ENCODE measurements at places on chromosomes 5 and 9.

DNA sequence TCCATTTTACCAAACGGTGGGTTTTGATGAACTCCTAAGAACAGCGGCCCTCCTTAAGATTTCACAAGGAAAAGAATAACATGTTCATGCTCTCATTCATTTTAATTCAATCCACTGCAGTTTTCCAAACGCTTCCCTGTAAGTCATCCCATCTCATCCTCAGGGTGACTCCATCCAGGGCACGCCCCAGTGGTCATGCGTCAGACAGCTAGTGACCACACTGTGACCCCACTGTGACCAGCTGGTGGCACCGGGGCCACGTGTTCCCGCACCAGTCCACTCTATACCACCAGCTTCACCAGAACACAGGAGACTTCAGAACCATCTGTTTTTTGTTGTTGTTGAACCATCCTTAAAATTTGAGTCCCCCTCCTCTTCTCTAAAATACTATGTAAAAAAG lies 14.3 kb downstream of the ATPSCKMT start:
- DNase-seq, result no peak

DNA sequence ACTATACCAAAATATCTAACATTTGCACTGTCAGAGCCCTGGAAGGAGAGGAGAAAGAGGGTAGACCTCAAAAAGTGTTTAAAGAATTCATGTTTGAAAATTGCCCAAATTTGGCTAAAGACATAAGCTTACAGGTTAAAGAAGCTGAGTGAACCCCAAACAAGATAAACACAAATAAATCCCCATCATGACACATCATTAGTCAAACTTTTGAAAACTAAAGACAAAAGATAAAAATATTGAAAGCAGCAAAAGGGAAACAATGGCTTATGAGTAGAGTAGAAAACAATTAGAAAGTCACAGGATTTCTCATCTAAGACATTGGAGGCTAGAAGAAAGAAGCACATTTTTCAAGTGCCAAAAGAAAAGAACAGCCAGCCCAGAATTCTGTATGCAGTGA lies 6.1 kb upstream of the UBLCP1 start:
- no peak for DNase-seq

GRCh38 chr9:3244963-3245653 lies 280.7 kb downstream of the RFX3 start:
- peak; percentile 72 for DNase-seq

- DNase-seq, result no peak
Measured at GRCh38 chr5:140136624-140137023, 10.9 kb downstream of the IGIP start.

GRCh38 chr5:164746723-164747122 lies 1241.3 kb downstream of the MAT2B start:
- no peak for DNase-seq

- DNase-seq, result no peak
Measured at GRCh38 chr9:136260936-136261472, 15.4 kb upstream of the QSOX2 start.

DNA sequence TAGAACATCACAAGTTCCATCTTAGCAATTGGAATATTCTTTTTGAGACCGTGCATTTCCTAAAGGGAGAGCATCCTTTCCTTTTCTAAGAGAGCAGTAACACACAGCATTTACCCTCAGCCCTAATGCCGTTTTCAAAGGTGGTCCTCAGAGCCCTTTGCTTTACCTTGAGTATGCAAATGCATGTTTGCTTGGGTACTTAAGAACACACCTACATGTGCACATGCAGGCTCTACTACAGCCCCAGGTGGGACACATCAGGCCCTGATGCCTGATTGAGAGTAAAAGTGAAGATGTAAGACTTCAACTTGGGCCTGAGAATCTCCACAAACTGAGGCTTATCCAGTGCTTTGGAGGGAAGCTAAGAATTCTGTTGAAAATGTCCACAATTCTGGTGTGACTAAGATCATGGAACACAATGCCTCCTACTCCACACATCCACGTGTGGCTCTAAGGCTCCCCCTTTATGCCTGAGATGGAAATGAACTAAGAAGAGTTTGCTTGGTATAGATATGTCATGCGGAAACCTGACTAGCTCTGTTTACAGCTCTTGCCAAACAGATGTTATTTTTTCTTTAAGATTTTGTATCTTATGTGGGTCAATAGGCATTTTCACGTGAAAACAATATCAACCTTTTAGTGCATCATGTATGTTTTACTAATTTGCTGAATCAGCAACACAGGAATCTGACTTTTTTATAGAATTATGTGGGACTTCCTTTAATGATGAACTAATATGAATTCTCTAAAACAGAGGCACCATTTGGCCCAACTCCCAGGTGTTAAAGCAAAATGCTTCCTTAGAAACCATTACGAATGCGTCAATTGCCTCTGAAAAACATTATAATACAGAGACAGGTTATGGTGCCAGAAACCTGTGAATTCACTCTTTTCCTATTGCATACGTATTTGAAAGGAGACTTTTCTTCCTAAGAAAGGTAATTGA lies 48.9 kb upstream of the SLC2A8 start:
- no peak for DNase-seq

- no peak for DNase-seq
Measured at GRCh38 chr9:36690412-36691168, 117.9 kb downstream of the MELK start.

DNA sequence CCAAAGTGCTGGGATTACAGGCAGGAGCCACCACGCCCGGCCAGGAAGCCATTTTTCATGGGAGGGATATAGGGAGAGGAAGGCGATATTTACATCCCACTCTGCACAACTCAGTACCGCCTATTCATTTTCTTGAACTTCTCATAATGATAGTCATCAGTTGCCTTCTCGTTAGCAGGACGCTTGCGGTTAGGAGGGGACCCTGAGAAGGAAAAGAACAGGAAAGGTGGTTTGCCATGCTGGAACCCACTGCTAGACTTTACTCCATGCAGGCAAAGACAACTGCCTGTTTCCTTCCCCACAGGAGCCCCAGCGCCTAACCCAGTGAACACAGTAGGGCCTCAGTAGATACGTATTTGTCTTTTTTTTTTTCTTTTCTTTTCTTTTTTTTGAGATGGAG lies 4.1 kb upstream of the TOR1A start:
- DNase-seq, result no peak

- no peak for DNase-seq
Measured at GRCh38 chr9:71323357-71323756, 201.9 kb upstream of the TRPM3 start.

- DNase-seq, result no peak
Measured at GRCh38 chr5:149152317-149152746, 11.0 kb downstream of the ABLIM3 start.

DNA sequence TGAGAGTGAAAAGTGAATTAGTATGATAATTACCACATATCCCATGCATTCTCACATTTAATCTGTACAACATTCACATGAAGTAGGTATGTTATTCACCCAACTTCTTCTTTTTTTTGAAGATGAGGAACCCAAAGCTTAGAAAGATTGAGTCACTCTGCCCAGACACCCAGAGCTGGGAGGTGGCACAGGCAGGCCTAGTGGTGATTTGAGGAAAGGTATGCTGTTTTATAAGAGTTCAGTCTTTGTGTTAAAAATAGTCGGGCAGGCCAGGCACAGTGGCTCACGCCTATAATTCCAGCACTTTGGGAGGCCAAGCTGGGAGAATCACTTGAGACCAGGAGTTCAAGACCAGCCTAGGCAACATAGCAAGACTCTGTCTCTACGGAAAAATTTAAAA lies 285.3 kb downstream of the NR3C1 start:
- DNase-seq, result peak; percentile 87

- DNase-seq, result no peak
Measured at GRCh38 chr5:132451387-132451786, 39.2 kb downstream of the IRF1 start.

DNA sequence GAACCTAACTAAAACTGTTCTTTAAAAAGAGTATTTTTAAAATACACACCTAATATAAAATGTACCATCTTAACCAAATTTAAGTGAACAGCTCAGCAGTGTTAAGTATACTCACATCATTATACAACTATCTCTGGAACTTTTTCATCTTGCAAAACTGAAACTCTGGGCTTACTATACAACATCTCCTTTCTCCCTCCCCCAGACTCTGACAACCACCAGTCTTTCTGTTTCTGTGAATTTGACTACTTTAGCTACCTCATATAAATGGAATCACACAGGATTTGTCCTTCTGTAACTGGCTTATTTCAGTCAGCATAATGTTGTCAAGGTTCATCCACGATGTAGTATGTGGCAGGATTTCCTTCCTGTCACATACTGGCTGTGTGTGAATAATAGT lies 93.5 kb downstream of the FOXD1 start:
- DNase-seq, result no peak

GRCh38 chr9:34554211-34555001 lies 31.6 kb upstream of the ENHO start:
- DNase-seq, result no peak

DNA sequence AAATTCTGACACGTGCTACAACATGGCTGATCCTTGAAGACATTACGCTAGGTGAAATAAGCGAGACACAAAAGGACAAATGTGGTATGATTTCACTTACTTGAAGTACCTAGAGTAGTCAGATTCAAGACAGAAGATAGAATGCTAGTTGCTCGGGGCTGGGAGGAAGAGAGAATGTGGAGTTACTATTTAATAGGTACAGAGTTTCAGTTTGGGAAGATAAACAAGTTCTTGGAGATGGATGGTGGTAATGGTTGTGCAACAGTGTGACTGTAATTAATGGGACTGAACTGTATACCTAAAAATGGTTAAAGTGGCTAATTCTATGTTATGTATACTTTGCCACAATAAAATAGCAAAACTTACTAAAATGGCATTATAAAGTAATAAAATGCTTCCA lies 34.4 kb downstream of the PAM start:
- no peak for DNase-seq

DNA sequence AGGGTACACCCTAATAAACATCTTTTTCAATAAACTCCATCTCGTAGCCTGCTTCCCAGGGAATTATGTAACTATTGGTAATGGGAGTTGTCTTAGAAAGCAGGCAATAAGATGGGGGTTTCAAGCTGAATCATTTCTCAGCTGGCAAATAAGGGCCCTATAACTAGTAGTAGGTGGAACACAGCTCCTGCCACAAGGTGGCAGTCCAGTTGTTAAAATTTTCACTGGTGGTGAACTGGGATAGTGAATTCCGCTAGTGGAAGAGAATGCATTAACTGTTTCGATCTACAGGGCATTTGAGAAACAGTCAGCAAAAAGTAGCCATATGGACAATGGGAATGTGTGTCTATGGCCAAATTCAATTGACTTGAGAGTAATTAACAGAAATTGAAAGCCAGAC lies 27.7 kb downstream of the PCDHB15 start:
- DNase-seq, result no peak

GRCh38 chr5:135433681-135434426 lies 13.3 kb downstream of the DCANP1 start:
- no peak for DNase-seq
